ENCODE measurements at places on chromosomes 7 and 10.

DNA sequence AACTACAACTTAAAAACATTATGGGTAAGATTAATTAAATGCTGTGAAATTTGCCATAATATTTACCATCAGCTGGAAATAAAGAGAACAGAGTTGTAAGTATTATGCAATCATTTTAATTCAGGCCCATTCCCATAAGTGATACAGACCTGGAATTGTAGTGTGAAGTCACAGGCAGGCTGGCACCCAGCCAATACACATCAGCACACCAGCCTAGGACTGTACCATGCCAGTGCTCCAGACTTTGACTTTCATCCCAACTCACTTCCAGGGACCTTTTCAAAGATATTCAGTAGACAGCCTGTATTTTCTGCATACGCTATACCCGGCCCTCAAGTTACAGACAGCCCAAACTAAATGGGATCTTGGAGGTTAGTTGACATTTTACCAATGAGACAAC, 143.3 kb downstream of the TES start:
- no peak for DNase-seq

DNA sequence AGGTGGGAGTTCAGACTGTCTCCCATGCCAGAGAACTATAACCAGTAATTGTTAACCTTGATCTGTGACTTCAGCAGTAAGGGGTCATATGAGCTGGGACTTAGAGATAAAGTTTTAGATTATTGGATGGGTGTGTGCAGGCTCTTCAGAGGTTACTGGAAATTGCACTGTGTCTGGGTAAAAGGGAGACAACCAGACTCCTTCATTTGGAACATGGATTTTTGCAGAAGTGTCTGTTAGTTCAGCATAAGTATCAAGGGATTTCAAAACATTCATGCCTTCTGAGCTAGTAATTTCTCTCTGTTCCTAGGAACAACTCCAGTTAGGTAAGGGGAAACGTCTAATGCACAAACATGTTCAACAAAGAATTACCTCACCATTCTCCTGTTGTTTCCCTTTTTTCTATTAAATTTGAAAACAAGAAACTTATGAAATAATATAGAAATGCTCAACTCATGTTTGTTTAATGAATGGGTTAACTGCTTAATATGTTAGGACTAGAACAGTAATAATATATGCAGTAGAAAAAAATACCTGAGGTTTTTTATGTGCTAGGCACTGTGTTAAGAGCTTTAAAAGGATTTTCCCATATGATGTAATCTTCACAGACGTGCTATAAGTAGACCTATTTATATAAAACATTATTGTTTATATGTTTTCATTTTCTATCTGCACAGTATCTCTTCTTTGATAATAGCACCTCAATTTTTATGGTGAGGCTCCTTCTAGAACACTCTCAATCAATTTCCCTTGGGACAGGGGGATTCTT, 233.0 kb downstream of the CACNA2D1 start:
- DNase-seq, result no peak

DNA sequence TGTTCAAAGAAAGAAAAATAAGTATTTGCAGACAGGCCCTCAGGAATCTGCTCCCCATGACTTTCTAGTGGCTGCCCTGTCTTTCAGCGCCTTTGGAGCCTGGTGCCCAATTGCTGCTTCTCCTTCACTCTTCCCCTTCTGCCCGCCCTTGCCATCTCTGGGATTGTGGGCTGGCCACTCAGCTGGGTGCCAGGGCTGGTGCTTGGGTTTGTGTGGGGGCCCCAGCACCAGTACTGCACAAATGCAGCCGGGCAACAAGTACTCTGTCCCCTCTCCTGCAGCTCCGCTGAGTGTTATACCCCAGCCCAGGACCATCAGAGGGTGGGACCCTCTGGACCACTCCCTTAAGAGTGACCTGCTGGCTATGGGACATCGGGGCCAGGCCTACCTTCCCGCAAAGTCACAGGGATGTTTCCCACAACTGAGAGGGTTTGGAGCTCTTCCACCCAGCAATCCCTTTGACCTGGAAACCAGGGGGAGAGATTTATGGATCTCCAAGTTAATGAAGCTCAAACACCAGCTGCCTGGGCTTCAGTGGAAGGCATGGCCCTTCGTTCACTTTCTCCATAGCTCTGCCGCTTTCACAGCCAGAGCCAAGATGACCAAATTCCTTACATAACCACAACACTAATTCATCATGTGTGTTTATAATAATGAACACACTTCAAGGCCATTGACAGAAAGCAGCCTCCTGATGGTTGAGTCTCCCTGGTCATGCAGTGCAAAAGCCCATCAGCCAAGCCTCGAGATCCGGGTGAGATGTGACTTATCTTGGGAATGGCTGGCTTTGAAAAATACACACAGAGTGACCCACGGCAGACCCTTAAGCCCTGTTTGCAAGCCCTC, 313.9 kb upstream of the ZNF32 start:
- DNase-seq, result no peak

DNA sequence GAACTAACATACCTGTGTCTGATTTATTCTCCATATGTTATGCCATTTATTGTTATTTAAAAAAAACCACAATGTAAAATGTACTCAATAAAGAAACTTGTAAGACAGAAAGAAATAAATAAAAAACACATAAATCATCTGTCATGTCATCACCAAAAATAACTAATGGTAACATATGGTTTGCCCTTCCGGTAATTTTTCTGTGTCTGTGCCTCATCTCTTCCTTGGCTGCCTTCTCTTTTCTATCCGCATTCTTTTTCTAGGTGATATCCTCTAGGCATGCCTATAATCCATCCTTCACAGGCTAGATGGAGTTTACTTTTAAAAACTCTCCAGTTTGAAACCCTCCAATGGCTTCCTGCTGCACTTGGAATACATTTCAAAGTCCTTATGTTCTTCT, 304.0 kb upstream of the ETV1 start:
- DNase-seq, result no peak

DNA sequence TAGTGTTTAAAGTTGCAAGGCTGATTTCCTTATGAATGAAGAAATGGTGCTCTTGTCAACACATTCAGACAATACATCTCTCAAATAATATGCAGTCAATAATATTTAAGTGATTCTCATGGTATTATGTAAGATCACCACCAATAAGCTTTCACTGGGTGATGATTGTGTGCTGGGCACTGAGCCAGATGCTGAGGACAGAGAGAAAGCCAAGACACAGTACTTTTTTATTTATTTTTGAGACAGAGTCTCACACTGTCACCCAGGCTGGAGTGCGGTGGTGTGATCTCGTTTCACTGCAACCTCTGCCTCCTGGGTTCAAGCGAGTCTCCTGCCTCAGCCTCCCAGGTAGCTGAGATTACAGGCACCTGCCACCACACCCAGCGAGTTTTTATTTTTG, 130.6 kb upstream of the LSM8 start:
- no peak for DNase-seq

DNA sequence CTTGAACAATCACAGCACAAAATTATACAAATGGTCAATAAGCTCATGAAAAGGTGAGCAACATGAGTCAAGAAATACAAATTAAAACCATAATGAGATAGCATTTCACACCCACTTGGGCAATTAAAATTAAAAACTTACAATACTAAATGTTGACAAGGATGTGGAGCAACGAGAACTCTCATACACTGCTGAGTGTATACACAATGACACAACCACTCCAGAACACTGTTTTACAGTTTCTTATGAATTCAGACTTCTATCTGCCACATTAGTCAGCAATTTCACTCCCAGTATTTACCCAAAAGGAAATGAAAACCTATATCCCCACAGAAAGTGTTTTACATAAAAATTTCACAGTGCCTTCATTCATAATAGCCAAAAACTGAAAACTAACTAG, 31.1 kb downstream of the GDI2 start:
- DNase-seq, result no peak

DNA sequence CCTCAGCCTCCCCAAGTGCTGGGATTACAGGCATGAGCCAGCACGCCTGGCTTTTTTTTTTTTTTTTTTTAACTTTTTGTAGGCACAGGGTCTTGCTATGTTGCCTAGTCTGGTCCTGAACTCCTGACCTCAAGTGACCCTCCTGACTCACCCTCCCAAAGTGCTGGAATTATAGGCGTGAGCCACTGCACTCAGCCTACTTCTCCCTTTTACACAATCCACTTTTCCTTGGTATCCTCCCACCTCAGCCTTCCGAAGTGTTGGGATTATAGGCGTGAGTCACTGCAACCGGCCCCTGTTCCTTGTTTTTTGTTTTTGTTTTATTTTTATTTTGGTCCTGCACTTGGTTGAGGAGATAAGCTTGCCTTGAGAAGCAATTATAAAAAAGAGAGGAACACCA, 75.9 kb upstream of the KMT2C start:
- DNase-seq, result no peak

- DNase-seq, result no peak
These were observed 40.6 kb upstream of the ADD3 start for GRCh38 chr10:109966961-109967738.

DNA sequence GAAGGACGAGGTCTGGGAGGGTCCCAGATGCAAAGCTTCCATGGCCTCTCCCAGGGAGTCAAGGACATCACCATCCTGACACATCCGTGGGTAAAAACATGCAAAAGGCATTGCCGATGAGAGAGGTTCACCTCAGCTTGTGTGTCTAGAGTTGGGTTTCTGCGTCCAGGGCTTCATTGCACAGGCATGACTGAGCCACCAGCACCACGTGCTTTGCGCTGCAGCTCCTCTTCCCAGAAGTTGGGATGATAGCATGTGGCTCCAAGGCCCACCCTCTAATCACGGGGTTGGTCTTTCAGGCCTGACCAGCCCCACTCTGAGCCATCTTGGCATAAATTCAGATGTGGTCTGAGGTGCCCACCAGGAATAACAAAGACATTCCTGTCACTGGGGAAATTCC, 7.1 kb upstream of the RASGEF1A start:
- DNase-seq, result no peak

DNA sequence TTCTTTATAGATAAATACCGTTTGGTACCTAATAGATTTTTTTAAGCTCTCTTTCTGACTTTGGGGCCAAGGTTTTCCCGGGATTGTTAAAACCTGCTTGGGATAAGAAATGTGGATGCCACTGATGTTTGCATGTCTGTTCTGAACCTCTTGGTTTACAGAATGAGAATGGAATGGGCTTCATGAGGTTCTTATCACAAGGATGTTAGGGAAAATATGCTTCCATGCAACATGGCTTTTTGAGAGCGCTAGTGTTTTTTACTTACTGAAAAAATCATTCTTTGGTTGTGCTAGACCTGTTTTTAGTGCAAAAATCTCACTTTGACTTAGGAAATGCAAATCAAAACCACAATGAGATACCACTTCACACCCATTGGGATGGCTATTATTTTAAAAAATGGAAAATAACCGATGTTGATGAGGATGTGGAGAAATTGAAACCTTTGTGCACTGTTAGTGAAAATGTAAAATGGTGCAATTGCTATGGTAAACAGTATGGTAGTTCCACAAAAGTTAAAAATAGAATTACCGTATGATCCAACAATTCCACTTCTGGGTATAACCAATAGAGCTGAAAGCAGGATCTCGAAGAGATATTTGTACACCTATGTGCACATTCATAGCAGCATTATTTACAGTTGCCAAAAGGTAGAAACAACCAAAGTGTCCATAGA, 38.9 kb downstream of the TSPAN14 start:
- DNase-seq, result no peak

GRCh38 chr7:83427884-83428283, 221.1 kb downstream of the SEMA3E start:
- DNase-seq, result no peak

- no peak for DNase-seq
These were observed 163.8 kb downstream of the PRPF18 start for GRCh38 chr10:13750299-13751190.
